ENCODE measurements at places on chromosomes 2 and 18.

GRCh38 chr18:27854631-27855030, 322.3 kb downstream of the CDH2 start:
- DNase-seq: no peak

DNA sequence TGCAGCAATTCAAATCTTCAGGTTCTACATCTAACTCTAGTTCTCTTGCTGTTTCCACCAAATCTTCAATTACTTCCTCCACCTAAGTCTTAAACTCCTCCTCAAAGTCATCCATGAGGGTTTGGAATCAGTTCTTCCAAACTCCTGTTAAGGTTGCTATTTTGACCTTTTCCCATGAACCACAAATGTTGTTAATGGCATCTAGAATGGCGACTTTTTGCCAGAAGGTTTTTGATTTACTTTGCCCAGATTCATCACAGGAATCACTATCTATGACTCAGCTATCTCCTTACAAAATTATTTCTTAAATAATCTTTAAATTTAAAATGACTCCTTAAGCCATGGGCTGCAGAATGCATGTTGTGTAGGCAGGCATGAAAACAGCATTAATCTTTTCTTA, 368.9 kb upstream of the TNP1 start:
- DNase-seq: no peak

DNA sequence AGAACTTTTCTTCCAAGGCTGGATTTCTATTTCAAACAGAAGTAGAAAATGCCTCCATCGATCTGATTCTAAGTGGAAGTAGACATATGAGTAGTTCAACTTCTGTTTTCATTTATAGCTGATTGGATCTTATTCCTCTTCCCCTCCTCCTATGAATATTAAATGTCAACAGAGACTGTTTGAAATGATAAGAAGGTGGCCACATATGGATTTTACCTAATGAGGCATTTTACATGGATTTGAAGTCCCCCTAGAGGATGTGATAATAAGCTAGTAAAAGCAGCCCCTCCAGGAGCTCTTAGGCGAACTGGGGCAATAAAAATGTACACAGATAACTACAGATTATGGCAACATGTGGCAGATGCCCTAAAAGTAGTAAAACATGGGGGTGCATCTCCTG, 71.0 kb downstream of the UPP2 start:
- DNase-seq: no peak

GRCh38 chr2:84516234-84516986, at the start of gene DNAH6:
Gene DNAH6, plus strand, starts transcription at chr2:84516498. Its CDS starts 1,329 bp downstream, at chr2:84517827.
- peak; percentile 89 for DNase-seq

- no peak for DNase-seq
These were observed 380.5 kb upstream of the HNRNPA3 start for GRCh38 chr2:176832086-176832485.

DNA sequence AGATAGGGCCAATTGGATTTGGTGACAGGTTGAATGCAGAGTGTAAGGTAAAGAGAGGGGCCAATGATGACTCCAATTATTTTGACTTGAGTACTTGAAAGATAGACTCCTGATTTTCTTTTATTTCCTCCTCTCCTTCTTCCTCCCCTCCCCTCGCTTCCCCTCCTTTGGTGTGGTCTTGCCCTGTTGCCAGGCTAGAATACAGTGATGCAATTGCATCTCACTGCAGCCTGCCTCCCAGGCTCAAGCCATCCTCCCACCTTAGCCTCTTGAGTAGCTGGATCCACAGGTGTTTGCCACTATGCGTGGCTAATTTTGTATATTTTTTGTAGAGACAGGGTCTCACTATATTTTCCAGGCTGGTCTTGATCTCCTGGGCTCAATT, 2.3 kb downstream of the DGUOK start:
- no peak for DNase-seq

DNA sequence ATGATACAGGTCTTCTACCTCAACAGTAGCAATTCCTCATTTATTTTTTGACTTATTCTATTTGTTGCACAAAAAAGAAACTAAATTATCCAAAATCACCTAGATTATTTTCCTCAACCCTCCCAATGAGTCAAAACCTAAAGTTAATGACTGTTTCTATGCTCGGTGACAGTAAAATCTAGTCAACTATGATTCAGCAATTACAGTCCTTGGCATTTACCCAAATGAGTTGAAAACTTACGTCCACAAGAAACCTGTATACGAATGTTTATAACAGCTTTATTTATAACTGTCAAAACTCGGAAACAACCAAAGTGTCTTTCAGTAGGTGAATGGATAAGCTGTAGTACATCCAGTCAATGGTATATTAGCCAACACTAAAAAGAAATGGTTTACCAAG, 439.3 kb downstream of the CBLN2 start:
- DNase-seq: no peak

- no peak for DNase-seq
These were observed 175.4 kb downstream of the HDAC4 start for GRCh38 chr2:239225371-239225851.

GRCh38 chr18:10514601-10515000, 11.2 kb upstream of the NAPG start:
- no peak for DNase-seq

DNA sequence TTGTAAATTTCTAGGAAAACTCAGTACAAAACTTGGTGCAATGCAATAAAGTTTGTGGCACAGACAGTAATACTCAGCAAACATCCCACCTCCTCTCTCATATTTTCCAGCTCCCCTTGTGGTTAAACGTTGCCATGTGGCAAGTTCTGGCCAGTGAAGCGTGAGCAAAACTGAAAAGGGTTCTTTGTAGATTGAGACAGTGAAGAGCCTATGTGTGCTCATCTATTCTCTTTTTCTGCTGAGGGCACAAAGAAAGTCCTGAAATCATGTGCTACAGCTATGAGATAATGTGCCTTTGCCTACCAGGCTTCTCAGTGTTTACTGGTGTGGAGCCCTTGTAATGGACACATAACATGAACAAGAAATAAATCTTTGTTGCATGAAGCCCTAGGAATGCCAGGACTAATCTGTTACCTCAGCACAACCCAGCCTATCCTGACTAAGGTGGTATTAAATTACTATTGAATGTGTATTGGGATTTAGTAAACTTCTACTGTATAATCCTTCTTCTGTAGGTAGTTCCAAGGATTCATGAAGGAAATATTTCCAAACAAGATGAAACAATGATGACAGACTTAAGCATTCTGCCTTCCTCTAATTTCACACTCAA, 13.0 kb upstream of the TYMS start:
- DNase-seq: no peak

- no peak for DNase-seq
These were observed 22.5 kb upstream of the MTA3 start for GRCh38 chr2:42545841-42546390.

GRCh38 chr2:20196657-20197161, 28.2 kb downstream of the SDC1 start:
- DNase-seq: no peak

GRCh38 chr2:8219631-8220355, 462.1 kb upstream of the ID2 start:
- no peak for DNase-seq

DNA sequence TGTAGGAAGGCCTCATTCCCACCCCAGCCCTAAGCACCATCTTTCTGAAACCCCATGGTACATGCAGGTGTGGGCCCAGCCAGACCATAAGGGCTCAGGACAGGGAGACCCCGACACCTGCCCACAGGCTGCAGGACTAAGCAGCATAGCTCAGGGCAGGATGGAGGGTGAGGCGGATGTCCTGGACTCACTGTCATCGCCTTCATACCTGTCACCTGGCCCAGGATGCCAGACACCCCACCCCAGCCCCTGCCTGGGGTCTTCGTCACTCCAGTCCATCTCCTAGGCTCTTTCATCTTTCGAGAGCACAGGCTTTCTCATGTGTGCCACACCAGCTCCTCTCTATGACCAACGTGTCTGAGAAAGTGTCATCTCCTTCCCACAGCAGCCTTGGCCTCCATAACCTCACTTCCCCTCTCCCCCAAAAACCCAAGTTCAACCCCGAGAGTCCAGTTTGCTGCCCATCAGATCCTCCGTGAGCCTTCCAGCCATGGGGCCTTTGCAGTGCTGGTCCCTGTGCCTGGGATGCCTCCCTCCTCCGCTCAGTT, 71.5 kb downstream of the EMX1 start:
- DNase-seq: no peak

GRCh38 chr2:76642129-76642528, 880.0 kb downstream of the LRRTM4 start:
- DNase-seq: no peak

DNA sequence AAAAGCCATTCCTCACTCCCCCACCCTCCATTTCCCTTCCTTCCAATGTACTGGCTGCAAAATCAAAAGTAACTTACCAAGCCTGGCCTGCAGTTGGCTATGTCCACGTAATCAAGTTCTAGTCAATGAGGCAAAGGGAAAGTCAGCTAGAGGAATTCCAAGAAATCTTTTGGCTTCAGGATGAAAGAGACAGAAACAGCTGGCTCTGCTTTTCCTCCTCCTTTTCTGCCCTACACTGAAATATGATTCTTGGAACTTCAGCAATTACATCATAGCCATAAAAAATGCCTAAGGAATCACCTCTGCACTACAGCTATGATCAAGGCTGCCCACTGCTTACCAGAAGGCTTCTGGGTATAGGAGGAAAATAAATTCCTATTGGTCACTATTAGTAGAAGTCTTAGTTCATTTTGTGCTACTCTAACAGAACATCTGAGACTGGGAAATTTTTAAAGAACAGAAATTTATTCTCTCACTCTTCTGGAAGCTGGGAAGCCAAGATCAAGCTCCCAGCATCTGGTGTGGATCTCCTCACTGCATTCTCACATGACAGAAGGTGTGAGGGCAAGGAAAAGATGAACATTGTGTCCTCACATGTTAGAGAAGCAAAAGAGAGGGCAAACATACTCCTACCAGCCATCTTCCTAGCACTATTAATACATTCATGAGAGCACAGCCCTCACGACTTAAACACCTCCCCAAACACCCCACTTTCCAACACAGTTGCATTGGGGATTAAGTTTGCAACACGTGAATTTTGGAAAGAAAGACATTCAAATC, 219.9 kb downstream of the TMX3 start:
- DNase-seq: no peak

DNA sequence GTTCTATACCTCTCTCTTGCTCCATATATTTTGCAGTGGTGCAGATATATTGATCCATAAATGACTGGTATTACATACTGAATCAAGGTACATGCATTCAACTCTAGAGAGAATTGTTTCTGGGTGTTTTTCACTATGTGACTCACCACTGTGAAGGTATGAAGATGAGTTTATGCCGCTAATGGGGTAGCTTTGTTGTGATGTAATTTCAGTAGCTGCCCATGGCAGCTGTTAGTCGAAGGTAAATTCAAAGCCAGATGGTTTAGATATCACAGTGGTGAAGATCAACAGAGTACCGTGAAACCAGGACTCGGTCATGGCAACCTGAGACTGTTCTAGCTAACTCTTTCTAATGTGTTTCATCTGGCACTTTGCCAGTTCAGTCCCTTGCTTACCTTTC, 50.4 kb downstream of the PKP4 start:
- DNase-seq: no peak

- no peak for DNase-seq
These were observed 385.1 kb downstream of the STK39 start for GRCh38 chr2:167862296-167862695.

- no peak for DNase-seq
These were observed 41.8 kb upstream of the SH3RF3 start for GRCh38 chr2:109087055-109087663.

GRCh38 chr2:23654756-23655155, 269.8 kb downstream of the KLHL29 start:
- DNase-seq: no peak

DNA sequence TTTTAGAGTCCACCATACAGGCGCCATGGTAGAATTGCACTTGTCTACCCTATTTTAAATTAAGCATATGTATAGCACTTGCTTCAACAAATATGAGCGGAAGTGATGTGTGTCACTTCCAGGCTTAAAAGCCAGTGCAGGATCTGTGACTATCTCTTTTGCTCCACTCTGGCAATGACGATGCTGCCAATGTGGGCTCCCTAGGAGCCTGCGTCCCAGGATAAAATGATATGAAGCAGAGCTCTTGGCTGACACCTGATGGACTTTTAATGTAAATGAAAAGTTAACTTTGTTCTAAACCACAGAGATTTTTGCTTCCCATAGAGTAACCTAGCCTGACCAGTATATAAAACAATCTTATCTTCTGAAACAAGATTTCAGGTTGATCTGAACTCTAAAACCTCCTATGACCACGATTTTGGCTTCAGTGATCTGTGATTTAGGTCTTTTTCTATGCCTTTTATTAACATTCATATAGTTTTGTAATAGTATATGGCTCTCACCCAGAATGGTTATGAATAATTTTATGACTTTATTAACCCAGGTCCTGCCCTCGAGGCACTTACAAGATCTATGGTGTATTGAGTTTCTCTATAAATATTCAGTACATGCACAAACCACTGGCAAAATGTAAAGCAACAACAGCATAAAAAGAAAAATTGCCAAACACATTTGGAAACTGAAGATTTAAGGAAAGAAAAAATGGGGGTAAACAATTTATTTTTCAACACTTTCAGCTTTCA, 422.5 kb upstream of the PIK3C3 start:
- DNase-seq: no peak

DNA sequence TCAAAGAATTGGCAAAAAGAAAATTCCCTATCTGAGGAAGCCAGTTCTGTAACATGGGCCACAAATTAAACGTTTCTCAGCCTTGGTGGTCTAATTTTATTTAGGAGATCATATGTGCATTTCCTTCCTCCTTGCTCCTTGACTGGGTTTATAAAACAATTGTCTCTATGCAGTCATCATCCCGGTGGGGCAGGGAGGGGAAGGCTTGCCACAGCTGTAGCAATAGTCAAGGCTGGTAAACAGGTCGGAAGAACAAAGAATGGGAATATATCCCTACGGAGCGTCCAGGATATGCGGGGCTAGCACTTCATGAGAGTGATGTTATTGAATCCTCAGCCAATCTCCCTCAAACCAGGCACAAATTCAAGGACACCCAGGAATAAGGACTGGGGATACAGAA, 143.8 kb downstream of the RNF152 start:
- no peak for DNase-seq

DNA sequence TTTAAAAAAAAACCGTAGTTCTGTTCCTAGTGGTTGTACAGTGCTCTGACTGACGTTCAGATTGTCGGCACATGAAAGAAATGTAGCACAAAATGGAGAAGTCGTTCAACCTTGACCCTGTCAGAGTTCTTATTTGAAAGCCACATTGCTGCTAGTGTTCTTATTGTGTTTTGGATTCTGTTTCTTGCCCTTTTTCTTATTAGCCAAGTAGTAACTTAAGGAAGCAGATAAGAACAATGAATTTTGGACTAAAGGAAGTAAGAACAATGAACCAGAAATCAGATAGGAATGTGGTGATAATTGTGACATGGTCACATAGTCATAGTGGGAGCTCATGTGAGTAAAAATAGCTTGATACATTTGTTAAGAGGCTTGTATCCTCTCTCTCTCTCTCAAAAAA, 45.9 kb downstream of the RPIA start:
- no peak for DNase-seq

GRCh38 chr2:240598311-240598911, 11.9 kb downstream of the CAPN10 start:
- no peak for DNase-seq

- DNase-seq: no peak
These were observed 84.4 kb downstream of the EIPR1 start for GRCh38 chr2:3293221-3293620.
